BJ (cell line): ENCODE measurements at places on chromosomes 2 and 18.

- no peak for DNase-seq
Measured at GRCh38 chr2:146764301-146764700, 1080.5 kb upstream of the ACVR2A start.

DNA sequence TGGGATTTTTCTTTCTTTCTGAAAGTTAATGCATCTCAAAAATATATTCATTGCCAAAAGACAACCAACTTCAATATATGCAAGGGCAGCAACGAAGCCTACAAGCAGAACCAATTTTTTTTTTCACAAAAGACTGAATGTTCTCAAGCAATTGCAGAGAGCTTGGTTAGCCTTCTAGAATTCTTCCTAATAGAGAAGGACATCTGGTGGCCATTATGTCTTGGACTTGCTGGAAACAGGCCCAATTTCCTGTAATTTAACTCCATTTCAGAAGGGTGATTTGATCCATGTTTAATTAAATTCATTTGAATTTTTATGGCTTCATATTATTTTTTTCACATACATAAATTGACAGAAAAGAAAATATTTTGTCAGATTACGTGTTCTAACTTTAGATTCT, 208.0 kb downstream of the TPGS2 start:
- DNase-seq, result no peak

DNA sequence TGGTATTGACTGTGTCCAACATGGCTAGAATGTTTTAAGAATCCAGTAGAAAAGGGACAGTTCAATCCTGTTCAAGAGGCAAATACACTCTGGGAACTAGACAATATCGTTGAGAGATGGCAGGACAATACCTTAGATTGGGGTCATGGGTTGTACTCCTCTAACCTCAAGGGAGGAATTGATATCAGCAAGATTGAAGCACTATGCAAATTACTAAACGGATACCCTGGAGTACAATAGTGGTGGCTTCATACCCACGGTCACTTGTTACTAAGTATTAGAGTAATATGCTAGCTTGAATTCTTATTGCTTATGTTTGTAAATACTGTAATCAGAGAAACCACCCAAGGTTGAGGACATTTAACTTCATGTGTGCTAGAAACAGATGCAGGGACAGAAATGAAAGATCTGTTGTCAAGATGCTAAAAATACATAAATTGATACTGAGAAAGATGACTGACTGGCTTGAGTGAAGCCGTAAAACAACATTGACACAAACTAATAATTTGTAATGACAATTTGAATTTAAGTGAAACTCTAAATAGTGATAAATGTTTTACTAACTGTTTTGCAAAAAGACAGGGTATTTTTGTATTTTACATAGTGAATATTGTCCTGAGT, 73.3 kb downstream of the KCNJ3 start:
- DNase-seq, result no peak

- DNase-seq, result no peak
Measured at GRCh38 chr2:228369400-228370031, 188.0 kb upstream of the SPHKAP start.

- DNase-seq, result no peak
Measured at GRCh38 chr2:219293736-219294231, 14.6 kb downstream of the DNAJB2 start.

- DNase-seq, result no peak
Measured at GRCh38 chr2:17429130-17429529, 89.1 kb downstream of the RAD51AP2 start.

DNA sequence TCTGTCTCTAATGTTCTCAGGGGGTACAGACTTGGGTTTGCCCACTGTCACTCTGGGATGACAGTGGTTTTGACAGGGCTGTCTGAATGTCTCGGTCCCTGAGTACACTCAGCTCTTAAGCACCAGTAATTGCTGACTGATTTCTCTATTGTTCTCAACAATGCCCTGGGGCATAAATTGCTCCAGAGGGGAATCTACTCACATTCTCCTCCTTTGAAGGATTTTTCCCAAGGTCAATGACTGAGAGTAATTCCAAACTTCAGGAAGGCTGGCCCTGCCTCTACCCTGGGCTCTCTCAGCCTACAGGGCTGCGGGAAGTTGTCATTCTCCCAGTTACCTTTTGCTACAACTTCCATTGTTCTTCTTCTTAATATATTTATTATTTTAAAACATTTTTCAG, 36.5 kb downstream of the MC2R start:
- DNase-seq, result no peak

DNA sequence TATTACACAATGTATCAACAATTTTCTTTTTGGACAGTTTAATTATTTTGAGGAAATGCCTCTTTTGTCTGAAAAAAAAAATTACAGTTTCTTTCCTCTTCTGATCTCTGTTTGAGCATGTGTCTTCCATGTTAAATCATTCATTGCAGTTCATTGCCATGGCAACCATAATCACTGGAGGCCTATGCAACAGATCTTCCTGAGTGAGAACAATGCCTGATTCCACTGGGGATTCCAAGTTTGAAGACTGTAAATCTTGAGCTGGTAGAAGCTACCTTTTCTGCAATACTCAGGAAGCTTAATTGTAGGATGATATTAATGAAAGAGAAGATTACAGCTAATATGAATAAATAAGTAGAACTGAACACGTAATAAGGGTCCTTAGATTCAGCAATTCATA, 721.4 kb upstream of the CNTNAP5 start:
- DNase-seq, result no peak

GRCh38 chr2:180607514-180608049, 372.8 kb upstream of the UBE2E3 start:
- DNase-seq, result no peak

DNA sequence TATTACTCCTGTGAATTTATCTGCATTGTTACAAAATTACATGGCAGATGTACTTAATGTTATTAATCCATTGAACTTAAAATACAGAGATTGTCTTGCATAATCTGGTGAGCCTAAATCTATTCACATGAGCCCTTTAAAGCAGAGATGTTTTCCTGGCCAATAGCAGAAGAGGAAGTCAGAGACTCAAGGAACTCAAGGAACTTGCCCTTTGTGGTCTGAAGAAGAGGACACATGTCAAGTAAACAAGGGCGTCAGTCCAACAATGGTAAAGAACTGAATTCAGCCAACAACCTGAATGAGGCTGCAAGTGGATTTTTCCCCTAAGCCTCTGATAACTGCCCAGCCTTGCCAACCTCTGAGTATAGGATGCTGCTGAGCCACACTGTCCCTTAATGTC, 356.3 kb upstream of the PKDCC start:
- DNase-seq, result no peak

DNA sequence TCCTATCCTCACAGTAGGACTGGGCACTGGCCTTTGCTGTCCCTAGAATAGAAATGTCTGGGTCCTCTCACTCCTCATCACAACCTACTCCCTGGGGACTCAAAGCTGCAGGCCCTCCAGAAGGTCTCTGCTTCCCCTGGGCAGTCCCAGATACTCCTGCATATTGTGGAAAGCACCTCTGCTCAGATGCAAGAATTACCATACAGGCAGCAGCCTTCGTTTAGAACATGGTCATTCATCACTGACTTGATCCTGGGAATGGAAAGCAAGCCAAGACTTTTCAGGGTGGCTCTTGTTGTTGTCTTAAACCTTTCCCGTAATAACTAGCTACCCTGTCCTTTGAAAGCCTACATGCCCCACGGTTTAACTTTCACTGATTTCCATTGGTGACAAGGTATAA, 53.1 kb upstream of the NPAS2 start:
- no peak for DNase-seq
